Pulmonary artery endothelial cell (primary cell): ENCODE measurements at places on chromosomes 13 and 19. TPM values are rescaled to one million over a fixed set of nuclear protein-coding genes. Genes with fewer than 3 reads are reported as not detected.

- DNase-seq, result no peak
Measured at GRCh38 chr13:25494698-25495411, 123.1 kb downstream of the ATP8A2 start.

GRCh38 chr13:52944697-52945096 is 83.9 kb upstream of the OLFM4 start:
- DNase-seq, result no peak

DNA sequence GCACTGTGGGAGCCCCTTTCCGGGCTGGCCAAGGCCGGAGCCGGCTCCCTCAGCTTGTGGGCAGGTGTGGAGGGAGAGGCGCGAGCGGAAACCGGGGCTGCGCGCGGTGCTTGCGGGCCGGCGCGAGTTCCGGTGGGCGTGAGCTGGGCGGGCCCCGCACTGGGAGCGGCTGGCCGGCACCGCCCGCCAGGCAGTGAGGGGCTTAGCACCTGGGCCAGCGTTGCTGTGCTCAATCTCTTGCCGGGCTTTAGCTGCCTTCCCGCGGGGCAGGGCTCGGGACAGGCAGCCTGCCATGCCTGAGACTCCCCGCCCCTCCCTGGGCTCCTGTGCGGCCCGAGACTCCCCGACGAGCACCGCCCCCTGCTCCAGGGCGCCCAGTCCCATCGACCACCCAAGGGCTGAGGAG is 405.2 kb upstream of the PRR20A start:
- no peak for DNase-seq

GRCh38 chr13:21980049-21980448 is 309.2 kb downstream of the FGF9 start:
- DNase-seq, result no peak

SUPT5H gene
- 52.4 and 60.3 TPM in 2 replicates for total RNA-seq

CGB2 gene
- not detected in 2 replicates for total RNA-seq

WDR62 gene
- 4.5 and 7.5 TPM in 2 replicates for total RNA-seq

FUT6 gene
- total RNA-seq, result not detected in 2 replicates

CYP4F3 gene
- 0.04 and 0.07 TPM in 2 replicates for total RNA-seq
